ENCODE measurements at places on chromosomes 6 and 20.

DNA sequence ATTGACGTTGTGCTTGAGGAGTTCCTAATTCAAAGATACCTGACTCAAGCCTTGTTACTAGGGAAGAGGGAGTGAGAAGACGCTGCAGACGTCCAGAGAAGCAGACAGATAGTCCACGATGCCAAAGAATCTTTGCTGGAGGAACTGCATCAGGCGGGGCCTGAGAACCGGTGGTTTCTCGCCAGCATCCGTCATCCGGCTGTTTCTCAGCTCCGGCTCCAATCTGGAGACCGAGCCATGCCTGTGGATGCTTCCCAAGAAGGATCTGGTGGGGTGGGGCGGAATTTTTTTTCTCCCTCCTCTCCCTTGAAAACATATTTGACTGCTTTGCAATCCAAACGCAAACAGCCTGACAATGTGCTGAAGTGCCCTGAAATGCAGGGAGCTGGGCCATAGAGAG is 125.8 kb upstream of the SRSF6 start:
- no peak for DNase-seq

GRCh38 chr6:72084992-72085569 is 198.7 kb downstream of the RIMS1 start:
- DNase-seq, result no peak

GRCh38 chr6:17497535-17498095 is 102.5 kb upstream of the FAM8A1 start:
- no peak for DNase-seq

DNA sequence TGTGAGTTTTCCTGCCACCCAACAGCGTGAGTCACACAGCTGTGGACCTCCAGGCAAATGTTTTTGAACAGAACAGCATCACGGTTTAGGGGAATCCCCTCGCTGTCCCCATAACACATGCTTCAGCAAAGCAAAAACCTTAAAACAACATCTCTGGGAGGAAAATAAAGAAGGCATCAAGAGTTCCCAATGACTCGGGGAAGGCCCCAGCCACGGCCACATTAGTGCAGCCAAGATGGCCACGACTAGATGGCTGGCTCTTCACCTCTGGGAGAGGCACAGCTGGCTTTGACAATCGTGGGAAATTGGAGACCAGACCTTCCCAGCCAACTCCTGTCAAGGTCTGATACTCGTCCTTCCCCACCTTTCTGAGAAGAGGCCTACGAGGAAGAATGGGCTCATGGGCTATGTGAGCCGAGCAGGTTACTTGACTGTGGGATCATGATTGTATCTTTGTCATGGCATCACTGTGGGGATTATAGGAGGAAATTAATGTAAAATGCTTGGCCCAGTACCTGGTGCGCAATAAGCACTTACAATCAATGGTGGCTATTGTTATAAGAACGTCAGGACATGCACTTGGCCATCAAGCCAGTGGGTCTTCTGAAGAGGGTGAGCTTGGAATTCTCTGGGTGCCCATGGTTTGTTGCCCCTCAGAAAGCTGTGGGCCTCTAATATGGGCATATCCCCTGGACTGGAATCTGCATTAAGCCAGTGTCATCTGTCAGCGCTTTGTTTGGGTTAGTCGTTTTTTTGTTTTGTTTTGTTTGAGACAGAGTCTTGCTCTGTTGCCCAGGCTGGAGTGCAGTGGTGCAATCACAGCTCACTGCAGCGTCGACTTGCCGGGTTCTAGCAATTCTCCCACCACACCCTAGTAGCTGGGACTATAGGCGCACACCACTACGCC is 43.6 kb downstream of the FGD2 start:
- DNase-seq, result peak; percentile 23

GRCh38 chr6:47106216-47106615 is 64.1 kb upstream of the ADGRF1 start:
- DNase-seq, result no peak

DNA sequence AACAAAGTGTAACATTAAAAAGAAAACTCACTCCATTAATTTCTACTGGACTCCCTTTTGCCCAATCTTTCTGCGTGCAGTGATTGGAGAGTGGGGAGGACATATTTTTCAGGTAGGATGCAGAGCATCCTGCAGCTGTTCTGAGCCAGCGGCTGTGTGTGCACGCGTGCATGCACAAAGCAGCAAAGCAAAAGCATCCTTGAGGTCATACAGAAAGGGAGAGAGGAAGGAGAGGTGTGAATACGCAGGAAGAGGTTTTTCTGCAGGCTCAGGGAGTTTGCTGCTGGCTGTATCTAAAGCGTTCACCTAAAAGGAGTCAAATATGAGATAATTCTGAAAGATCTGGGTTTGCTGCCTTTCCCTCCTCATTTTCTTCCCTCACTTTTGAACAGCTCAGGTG is 108.4 kb downstream of the HUS1B start:
- no peak for DNase-seq

DNA sequence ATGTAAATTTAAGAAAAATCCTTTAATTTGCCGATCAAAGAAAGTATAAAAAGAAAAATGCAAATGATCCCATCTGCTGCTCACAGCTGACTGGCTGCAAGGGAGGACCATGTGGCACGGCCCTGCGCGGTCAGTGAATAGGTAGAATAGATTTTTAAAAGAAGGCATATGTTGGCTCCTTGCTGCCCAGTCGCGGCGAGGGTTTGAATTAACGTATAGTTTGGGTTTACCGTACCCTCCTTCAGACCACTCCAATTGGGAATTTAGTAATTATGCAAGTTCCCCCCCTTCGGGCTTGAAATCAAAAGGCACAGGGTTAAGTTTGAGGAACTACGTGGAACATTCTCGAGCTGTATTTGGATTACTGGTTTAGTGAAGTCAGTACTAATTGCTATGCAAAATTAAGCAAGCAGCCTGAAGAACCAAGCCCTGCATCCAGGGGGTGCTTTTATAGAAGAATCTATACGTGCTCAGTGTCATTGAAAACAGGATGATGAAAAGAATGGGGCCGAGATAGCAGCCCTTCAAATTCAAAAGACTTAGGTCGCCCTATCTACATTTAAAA is 1.1 kb upstream of the BEND3 start:
- no peak for DNase-seq

DNA sequence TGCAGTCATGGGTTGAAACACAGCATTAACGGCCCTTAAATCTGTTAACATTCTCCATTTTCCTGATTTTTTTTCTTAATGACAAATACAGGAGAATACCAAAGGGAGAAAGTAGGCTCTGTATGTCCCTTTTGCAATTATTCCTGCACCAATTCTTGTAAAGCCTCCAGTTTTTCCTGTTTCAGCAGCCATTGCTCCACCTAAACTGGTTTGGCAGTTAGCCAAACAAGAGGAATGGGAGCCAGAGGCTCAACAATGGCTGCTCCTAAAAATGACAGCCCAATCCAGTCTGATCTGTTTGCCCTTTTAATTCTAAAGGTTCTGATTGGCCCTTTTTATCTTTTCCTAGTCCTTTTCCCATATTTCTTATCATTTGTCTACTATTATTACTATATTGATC is 284.2 kb upstream of the SGK1 start:
- no peak for DNase-seq

DNA sequence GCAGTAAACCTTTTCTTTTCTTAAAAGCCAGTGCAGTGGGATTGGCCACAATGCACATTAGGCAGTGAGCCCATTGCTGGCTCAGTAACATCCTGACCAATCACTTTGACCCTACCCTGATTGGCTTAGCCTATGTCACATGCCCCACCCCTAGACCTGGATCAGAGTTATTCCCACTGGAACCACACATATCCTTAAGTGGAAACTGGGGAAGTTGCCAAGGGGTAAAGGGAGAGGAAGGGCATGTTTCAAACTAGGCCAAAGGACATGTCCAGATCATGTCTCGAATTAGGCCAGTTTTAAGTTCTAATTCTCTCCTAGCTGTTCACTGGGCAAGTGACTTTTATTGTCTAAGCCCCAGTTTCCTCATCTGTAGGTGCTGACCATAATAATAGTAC is 69.3 kb downstream of the LY86 start:
- no peak for DNase-seq

- no peak for DNase-seq
These were observed 4.5 kb downstream of the TP53INP2 start for GRCh38 chr20:34708621-34709043.

GRCh38 chr6:75234126-75234865 is 9.3 kb downstream of the COX7A2 start:
- DNase-seq, result no peak

- peak; percentile 13 for DNase-seq
These were observed 582.4 kb downstream of the PHF3 start for GRCh38 chr6:64217721-64218620.

DNA sequence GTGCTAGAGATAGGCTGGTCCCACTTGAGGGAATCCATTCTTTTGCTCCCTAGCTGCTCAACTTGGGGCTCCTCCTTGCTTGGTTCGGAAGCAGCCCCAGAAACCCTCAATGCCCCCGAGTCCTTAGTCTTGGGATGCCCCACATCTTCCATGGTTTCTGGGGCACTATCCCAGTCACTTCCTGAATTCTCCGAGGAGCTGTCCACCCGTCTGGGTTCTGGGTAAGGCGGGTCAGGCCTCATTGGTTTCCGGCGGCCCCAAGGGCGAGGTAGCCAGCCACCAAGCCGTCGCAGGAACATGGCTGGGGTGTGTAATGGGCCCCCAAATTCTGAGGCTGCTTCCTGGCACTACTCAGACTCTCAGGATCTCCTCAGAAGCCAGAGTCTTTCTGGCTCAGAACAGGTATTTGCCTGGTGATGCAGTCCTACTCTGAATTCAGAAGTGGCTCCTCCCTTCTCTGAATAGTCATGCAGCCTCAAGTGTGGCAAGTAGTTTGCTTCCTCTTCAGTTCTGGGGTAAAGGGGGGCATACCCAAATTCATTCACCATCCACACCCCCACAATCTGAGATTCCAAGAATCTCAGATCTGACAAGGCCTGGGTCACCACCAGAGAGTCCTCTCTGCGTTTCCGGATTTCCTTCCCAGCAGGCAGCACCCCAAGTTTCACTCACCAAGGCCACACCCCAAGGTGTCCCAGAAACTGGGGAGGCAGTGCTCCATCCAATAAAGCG is 763 bp downstream of the C6orf47 start:
- no peak for DNase-seq

GRCh38 chr6:30151580-30151979 is 9.4 kb downstream of the TRIM10 start:
- DNase-seq, result no peak

- no peak for DNase-seq
These were observed 138.5 kb upstream of the UST start for GRCh38 chr6:148608199-148608951.

DNA sequence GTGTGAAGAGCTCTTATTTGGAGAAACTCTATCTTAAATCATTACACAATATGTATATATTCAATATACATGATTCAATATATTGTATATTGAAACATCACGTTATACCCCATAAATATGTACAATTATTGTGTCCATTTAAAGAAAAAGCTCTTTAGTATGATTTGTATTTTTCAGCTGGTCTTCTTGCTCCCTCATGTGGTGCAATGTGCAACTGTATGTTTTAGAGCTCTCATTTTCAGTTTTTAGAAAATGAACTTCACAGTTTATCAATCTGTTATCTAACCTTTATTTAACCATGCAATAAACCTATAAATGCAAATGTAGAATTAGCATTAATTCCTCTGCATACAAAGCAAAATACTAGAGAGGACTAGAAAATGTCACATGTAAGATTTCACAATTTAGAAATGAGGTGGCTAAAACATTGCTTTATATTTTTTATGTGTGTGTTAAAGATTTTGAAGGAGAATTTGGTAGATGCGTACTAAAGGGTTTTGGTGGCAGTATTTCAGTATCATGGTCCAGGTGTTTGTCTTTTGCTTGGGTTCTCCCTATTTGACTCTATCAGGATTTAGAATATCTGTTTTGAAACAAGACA is 167.1 kb downstream of the PHF3 start:
- DNase-seq, result no peak

GRCh38 chr20:12409501-12409900 is 491.8 kb downstream of the BTBD3 start:
- no peak for DNase-seq

GRCh38 chr6:24394061-24394779 is 8.5 kb upstream of the MRS2 start:
- no peak for DNase-seq

- DNase-seq, result no peak
These were observed 3.4 kb downstream of the BPIFB2 start for GRCh38 chr20:33010674-33011449.

DNA sequence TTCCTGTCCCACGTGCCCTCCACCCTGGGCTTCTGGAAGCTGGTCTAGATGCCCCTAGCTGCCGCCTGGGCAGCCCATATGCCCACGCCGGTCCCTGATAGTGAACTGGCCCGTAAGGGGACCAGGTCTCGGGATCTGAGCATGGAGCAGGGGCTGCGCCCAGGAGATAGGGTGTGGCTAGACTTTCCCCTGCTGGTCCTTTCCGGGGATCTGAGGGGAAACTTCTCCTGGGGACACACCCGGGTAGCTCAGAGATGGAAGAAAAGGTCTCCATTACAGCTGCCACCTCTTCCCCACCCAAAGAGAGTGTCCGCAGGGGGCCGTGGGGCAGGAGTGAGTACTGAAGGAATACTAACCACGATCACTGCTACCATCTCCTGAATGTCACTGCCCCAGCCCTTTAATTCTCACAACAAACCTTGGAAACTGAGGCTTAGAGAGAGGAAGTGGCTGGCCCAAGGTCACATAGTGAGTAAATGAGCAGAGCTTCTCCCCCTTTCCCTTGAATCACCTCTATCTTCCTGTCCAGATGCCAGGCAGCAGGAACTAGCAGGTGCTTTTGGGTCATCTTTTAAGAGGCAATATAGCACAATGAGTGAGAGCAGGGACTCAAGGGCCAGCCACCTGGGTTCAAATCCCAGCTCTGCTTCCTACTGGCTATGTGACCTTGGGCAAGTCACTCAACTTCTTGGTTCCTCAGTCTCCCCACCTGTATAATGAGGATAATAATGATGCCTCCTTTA is 11.8 kb upstream of the CCN5 start:
- no peak for DNase-seq

GRCh38 chr6:107386340-107386739 is 73.0 kb downstream of the PDSS2 start:
- no peak for DNase-seq

- no peak for DNase-seq
These were observed 179.6 kb downstream of the UST start for GRCh38 chr6:148926478-148926877.

DNA sequence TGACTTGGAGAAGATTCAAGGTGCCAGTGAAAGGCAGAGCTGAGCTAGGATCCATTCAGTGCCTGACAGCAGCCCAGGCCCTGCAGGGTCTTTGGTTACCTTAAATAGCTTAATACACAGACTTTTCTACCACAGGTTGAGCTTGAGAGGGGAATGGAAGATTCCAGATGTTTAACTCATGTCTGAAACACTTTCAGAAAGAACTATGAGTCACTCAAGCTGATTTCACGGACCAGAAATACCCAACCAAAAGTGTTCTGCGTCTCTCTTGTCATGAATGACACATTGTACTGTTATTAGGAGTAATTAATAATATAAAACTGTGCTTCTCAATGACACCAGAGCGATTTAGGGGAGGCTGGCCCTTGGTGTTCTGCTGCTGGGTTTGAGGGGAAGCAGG is 6.4 kb upstream of the PMEPA1 start:
- DNase-seq, result peak; percentile 40

- no peak for DNase-seq
These were observed 6.3 kb downstream of the OXT start for GRCh38 chr20:3077618-3078134.
